MV-4-11 (cell line): ENCODE measurements at places on chromosomes 1 and 21.

- peak; percentile 1 for DNase-seq
Measured at GRCh38 chr1:200405264-200405663, 4.6 kb downstream of the ZNF281 start.

- no peak for DNase-seq
Measured at GRCh38 chr1:29860056-29860455, 623.7 kb downstream of the PTPRU start.

- DNase-seq: no peak
Measured at GRCh38 chr1:40044110-40044509, 3.6 kb downstream of the CAP1 start.

DNA sequence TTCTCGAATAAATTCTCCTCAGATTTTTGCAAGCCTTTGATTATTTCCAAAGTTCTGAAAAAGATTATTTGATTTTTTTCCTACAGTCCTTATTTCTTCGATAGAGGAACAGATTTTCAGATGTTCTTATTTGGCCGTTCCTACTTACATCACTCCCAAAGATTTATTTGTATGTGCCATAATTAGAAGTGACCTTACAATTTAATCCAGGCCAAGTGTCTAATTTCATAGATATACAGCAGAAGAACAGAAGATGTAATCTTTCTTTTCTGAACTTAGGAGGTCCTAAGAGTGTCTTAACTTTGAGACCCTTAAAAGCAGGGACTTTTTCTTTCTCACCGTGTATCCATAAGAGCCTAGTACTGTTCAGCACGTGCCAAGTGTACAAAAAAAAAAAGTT lies 46.3 kb downstream of the MAP10 start:
- DNase-seq: no peak

DNA sequence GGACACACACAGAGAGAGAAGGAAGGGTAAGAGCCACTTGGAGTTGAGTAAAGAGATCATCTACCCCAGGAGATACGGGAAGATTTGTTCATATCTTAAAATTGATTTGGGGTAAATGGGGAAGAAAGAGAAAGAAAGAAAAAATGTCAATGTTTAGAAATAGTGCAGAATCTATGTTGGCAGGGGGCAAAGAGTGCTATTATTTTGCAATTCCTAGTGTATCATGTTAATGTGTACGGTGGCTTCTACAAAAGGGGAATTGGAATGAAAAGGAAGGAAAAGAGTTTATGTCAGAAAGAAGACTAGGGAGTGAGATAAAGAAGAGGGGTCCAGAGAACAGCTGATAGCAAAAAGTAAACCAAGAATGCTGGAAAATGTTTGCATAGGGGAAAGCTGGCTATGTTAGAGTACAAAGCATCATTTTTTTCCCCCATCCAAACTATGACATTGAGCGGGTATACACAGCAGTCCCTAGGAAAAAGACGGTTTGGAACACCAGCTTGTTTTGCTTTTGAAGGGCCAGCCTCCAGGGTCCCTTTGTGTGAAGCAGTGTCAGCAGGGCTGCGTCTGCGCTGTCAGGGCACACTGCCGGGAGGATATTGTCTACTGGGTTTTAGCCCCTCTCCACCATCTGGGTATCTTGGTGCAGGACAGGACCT lies 10.8 kb downstream of the LRRC8D start:
- no peak for DNase-seq

DNA sequence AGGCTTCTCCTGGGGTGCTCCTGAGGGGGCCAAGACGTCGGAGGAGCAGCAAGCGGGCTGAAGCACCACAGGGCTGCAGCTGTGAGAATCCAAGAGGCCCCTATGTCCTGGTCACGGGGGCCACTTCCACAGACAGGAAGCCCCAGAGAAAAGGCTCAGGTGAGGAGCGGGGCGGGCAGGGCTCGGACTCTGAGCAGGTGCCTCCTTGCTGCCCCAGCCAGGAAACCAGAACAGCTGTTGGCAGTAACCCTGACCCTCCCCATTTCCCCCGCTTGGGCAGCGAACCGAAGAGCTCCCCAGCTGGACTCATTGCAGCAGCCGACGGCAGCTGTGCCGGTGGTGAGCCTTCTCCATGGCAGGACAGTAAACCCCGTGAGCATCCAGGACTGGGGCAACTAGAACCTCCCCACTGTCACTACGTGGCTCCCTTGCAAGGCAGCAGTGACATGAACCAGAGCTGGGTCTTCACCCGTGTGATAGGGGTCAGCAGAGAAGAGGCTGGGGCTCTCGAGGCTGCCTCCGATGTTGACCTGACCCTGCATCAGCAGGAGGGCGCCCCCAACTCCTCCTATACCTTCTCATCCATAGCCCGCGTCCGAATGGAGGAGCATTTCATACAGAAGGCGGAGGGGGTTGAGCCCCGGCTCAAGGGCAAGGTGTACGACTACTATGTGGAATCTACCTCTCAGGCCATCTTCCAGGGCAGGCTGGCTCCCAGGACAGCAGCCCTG lies 625 bp downstream of the KLHDC7A start:
- DNase-seq: no peak

DNA sequence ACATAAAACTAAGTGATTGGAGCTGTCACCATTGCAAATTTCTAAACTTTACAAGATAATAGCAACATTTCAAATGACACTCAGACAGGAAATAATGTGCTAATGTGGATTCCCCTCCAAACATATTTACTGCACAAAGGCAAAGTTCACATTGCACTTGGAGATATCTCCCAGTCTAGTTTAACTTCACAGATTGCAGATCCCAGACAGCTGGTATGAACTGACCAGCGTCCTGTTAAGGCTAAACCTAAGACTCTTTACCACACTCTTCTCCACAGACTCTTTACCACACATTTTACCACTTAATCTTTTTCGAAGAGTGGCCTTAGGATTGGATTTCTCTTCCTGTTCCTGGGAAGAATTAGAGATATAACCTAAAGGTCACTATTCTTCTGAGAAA lies 40.6 kb upstream of the HSD3B1 start:
- DNase-seq: no peak

GRCh38 chr1:246214708-246215509 lies 292.2 kb downstream of the SMYD3 start:
- DNase-seq: peak; percentile 99

GRCh38 chr1:93384656-93385055 lies 38.9 kb downstream of the DR1 start:
- no peak for DNase-seq

DNA sequence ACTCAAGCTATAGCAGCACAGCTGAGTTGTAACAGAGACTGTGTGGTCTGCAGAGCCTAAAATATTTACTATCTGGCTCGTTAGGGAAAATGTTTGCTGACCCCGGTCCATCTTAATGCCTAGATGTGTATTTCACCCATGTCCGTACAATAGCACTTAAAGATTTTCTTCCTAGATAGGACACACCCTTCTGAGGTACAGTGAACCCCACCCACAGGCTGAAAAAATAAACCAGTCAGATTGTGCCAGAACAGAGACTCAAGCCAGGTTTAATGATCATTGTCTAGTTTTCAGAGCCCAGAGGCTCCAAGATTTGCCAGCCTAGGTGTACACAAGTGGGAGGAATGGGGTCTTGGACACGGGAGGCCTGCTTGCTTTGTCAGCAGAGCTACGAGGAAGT lies 5.6 kb downstream of the AMIGO1 start:
- DNase-seq: no peak

DNA sequence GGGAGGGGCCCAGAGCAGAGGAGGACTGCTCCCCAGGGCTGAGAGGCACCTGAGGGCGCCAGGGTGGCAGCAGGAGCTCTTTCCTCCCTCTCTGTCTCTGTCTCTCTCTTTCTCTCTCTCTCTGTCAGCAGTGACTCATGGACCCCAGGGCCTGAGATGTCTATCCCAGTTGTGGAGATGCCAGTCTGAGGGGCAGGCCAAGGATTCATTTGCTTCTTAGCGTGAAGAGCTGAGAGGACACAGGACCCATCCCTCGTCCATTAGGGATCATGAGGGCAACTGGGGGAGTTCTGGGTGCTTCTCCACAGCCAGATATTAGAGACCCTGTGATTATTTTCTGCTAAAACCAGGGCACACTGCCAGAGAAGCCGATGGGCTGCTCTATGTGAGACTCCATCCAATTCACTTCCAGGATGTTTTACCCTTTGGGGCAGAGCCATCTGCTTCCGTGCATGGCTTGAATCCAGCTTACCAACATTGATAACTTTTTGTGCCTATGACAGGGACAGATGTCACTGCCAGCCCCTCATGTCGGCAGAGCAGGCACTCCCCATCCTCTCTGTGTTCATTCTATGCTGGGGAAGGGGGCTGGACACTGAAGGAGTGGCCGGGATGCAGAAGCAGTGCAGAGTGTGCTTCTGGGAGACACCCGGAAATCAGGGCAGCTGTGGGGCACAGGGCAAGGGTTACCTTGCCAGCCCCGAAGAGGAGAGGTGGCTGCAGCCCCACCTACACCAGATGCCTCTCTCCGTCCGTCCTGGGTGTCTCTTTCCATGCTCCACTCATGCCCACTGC lies 4.1 kb upstream of the PCBP3 start:
- DNase-seq: no peak

DNA sequence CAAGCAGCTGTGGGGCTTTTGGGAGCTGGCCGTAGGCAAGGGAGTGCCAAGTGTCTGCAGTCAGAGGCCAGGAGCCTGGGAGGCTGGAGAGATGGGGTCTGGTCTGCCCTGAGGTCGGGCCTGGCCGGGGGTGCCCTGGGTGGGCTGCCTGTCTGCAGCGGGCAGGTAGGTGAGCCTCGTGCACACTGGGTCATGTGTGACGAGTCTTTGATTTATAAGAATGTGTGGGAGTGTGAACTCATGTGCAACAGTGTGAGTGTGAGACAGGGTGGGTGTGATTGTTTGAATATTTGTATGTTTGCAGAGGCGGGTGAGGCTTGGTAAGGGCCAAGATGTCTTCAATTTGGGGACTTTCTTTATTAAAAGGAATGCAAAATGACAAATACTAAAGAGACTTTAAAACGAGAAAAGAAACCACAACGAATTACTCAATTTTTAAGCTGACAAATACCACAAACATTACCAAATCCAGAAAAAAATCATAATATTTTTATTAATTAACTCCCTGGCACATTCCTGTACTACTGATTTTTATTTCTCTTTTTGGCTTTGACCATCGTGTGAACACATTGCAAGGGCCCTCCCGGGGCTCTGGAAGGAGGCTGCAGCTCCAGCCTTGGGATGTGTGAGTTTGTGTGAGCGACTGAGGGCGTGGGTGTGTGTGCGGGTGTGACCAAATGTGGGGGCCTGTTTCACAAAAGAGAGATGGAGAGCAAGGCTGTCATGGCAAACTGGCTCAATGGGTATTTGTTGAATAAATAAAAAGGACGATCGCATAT lies 110.3 kb upstream of the WNT4 start:
- no peak for DNase-seq

DNA sequence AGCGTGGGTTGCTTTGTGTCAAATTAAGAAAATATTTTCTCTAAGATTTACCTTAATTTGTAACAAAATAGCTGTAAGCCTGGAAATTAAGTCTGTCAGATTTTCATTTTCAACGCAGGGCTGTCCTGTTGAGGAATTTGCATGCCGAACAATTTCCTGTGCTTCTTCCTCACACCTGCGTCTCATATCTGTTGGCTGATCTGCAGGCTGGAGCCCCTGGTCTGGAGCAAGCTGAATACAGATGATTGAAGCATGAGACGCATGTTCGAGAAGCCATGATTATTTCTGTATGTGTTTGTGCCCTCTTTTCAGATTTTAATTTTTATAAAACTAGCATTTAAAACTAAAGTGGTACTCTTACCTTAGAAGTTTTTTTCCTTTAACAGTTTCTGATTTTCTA lies 9.8 kb downstream of the MIXL1 start:
- no peak for DNase-seq

DNA sequence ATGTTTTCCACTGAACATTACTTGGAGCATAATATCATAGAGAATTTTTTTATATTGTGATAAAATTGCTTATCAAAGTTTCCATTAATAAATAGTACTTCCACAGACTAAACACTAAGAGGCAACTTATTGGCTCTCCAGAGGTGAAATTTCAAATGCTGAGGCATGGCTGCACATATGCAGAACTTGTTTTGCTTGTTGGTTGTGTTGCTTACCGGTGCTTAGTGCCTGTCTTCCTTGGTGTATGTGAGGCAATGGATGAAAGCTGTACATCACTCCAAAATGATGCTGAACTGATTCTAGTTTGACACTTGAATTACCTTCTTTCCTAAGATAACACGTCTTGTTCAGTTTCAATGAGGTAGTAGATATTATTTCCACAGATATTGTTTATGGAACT lies 29.8 kb upstream of the GPR52 start:
- DNase-seq: no peak
